ENCODE measurements at places on chromosomes 16 and 17. TPM values are rescaled to one million over a fixed set of nuclear protein-coding genes. Genes with fewer than 3 reads are reported as not detected.

Gene SECTM1
- total RNA-seq: 9.9 TPM

Gene ZG16B
- total RNA-seq: not detected

Gene ARHGDIG
- 3.1 TPM for total RNA-seq

Gene C17orf50
- total RNA-seq: not detected

Gene UMOD
- not detected for total RNA-seq

Gene GDPD3
- total RNA-seq: 6.0 TPM

Gene ZNF267
- total RNA-seq: 17.4 TPM

Gene CCL8
- total RNA-seq: 4.5 TPM

Gene TERB1
- total RNA-seq: not detected

Gene HEATR9
- total RNA-seq: not detected

Gene ABCC6
- 4.4 TPM for total RNA-seq

Gene OR4D1
- total RNA-seq: not detected

Gene KRT16
- 0.65 TPM for total RNA-seq

Gene DOC2A
- 1.8 TPM for total RNA-seq

Gene CA4
- 1.6 TPM for total RNA-seq

Gene GPR139
- total RNA-seq: not detected

Gene DRC7
- not detected for total RNA-seq

Gene ZMYND15
- total RNA-seq: 2.1 TPM

Gene ZPBP2
- total RNA-seq: not detected

Gene ZNF287
- 5.5 TPM for total RNA-seq

Gene TEX14
- 0.24 TPM for total RNA-seq

Gene TVP23A
- total RNA-seq: 5.6 TPM

Gene EVPLL
- not detected for total RNA-seq

Gene ABCA6
- 200 TPM for total RNA-seq

Gene SCIMP
- 5.8 TPM for total RNA-seq

Gene SLC6A4
- 0.45 TPM for total RNA-seq

Gene KRTAP4-3
- total RNA-seq: not detected

Gene PDILT
- not detected for total RNA-seq

Gene SYCE1L
- total RNA-seq: 1.8 TPM

Gene JMJD6
- 55.4 TPM for total RNA-seq

Gene TOX3
- not detected for total RNA-seq

Gene CDRT15L2
- not detected for total RNA-seq

Gene KRTAP3-1
- not detected for total RNA-seq

Gene RHBDL3
- total RNA-seq: 1.0 TPM
